EL (cell line): ENCODE measurements at places on chromosomes 12 and 14.

DNA sequence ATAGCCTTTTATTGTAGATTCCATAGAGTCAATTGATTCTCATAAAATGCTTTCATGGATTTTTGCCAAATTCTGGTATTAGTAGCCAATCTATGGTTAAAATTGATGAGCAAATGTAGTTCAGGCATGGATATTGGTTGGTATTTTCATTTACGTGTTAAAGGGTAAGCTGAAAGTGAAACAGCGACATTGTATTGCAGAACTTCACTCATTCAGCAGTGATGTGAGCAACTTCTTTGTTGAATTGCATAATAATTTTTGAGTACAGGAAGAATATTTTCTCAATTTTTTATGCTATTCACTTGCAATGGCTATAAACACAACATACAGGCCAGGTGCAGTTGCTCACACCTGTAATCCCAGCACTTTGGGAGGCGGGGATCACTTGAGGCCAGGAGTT is 24.2 kb upstream of the FAM222A start:
- no peak for DNase-seq

- no peak for DNase-seq
Observed at GRCh38 chr12:20105943-20106342, 262.4 kb upstream of the PDE3A start.

- no peak for DNase-seq
Observed at GRCh38 chr14:50417853-50418252, 21.2 kb upstream of the CDKL1 start.

GRCh38 chr12:95623554-95624170 is 72.4 kb upstream of the USP44 start:
- peak; percentile 95 for DNase-seq

GRCh38 chr12:2323532-2324255 is 270.9 kb downstream of the CACNA1C start:
- DNase-seq = no peak

GRCh38 chr12:4041187-4041885 is 168.1 kb upstream of the PARP11 start:
- DNase-seq = no peak

DNA sequence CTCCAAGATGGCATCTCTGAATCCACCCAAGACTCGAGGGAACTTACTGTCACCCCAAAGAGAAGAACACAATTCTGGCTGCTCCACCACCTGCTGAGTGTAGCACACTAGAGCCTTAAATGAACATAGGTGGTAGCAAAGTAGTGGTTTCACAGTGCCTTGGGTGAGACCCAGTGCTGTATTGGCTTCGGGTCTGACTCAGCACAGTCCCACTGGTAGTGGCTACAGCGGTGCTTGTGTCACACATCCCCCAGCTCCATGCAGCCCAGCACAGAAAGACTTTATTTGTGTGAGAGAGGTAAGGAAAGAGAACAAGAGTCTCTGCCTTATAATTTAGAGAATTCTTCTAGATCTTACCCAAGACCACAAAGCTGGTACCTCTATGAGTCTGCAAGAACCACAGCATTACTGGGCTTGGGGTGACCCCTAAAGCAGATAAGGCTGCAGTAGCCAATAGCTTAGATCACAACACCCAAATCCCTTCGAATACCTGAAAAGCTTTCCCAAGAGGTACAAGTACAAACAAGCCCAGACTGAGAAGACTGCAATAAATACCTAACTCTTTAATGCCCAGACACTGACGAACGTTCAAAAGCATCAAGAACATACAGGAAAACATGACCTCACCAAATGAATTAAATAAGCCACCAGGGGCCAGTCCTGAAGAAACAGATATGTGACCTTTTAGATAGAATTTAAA is 83.3 kb upstream of the SLC38A4 start:
- no peak for DNase-seq

DNA sequence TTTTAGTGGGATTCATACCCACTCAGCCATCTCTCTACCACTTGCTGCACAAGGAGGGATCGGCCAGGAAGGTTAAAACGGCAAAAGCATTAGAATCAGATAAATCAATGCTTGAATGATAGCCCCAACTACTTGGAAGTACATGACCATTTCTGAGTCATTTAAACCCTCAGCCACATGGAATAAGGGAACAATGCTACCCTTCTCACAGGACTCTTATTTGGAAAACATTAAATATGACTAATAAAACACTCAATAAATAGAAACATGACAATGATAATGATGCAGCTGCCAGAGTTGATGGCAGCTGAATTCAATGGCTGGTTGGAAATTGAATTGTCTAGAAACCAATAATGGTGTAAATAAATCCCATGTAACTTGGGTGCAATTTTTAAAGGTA is 165.4 kb downstream of the FLRT2 start:
- DNase-seq = no peak

DNA sequence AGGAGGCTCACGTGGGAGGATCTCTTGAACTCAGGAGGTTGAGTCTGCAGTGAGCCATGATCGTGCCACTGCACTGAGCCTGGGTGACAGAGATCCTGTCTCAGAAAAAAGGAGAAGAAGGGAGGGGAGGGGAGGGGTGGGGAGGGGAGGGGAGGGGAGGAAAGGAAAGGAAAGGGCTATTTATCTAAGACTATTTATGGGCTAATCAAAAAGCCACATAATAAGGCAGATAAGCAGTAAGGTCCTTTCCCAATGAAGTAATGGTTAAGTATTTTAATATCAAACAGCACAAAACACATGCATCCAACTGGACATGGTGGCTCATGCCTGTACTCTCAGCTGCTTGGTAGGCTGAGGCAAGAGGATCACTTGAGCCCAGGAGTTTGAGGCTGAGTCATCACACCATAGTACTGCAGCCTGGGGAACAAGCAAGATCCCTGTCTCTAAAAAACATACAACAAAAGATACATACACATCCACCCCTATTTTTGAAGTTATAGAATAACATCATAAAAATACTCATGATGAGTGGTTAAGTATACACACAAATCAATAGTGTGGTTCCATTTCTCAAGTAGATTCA is 9.7 kb downstream of the PAWR start:
- DNase-seq = peak; percentile 69

DNA sequence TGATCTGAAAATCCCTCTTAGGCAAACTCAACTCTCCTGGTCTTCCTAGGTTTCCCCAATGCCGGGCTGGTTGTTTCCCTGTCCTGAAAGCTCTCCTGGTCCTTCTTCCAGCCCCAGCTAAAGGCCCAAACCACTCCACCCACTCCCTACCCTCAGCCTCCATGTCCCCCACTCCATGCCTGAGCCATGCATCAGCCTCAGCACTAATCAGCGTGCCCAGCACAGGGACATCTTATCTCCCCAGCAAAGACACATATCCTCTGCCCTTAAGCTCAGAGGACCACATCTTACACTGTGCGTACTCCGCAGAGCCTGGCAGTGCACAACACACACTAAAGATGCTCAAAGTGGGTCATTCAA is 25.9 kb downstream of the ACTN1 start:
- no peak for DNase-seq

DNA sequence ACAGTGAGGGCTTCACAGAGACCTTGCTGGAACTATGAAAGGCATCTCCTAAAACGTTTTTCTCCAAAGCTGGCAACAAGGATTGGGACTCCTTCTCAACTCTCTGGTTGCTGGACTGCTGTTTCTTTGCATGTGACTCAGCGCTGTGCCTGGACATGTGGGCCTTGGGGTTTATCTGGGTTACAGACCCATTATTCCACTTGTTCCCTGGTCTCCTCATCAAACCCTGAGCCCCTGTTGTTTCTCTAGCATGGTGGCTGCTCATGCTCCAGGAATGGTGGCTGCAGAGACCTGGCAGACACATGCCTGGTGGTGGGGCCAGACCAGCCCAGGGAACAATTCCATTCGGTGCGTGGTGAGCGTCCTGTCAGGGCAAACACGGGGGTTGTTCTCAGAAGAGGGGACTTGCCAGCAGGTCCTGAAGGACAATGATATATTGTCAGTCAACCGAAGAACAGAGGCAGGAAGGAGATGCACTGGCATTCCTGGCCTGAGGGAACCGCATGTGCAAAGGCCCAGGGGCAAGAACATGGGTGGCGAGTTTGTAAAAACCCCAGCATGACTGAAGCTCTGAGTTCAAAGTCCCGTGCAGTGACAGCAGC is 320.1 kb upstream of the RTL1 start:
- no peak for DNase-seq

DNA sequence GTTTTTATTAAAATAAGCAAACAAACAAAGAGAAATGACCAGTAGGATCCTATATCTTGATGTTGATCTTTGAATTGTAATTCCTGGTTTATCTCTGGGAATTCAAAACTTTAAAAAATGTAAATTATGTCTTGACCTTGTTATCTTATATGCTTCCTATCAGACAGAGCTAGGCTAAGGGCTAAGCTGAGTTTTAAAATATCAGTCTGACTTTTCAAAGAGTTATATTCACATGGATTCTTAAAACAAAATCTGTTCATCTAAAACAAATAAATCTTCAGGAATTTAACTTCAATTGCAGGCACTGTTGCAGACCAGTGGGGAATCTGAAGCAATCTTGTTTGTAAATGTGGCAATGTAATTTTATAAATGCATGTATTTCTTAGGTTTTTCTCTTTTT is 1144.1 kb downstream of the LRFN5 start:
- DNase-seq = no peak

DNA sequence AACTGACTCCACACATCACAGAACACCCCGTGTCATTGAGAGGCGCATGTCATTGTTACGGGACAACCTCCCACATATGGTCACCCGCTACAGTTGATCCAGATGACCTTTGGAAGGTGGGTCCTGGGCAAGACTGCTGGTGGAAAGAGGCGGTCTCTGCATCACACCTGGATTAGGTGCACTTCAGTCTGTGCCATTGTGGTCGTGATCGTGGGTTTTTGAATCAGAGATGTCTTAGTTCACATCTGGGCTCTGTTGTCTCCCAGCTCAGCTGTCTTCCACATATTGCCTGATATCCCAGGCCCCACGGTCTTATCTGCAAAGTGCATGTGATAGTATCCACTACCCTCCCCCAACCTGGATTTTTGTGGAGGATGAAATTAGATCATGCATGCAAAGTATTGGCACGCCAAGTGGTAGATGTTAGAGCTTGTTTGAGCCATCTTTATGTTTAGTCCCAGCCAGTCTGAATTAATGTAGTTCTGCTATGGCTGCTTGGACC is 208.7 kb upstream of the FOXN3 start:
- DNase-seq = no peak

- DNase-seq = no peak
Observed at GRCh38 chr12:126685636-126686035, 1581.3 kb upstream of the TMEM132C start.

DNA sequence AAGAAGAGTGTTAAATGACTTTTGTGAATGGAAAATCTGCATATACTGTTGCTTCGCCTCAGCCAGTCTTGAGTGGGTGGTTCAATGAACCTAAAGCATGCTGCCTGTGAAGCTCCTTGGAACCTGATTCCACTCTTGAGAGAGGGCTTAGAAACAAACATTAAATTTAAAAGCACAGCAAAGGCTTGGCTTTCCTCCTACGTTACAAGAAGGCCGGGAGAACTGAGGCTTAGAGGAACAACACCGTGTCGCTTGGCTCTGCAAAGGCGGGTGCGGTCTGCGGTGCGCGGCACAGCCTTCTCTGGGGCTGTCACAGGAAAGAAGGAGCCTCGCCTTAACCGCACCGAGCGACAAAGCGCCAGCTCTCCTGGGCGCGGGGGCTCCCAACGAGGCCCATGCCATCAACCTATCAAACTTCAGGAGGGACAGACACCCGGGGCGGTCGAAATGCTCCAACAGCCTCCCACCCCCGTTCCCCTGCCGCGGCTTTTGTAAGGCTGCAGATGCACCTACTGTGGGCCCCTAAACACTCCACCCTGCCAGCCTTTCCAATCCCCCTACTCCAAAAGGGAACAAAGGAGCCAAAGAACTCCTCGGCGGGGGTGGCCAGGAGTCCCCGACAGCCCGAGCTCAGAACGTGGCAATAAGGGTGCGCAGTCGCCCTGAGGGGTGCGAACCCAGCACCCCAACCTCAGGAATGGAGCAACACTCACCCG is 729 bp downstream of the OSBPL8 start:
- peak; percentile 41 for DNase-seq

DNA sequence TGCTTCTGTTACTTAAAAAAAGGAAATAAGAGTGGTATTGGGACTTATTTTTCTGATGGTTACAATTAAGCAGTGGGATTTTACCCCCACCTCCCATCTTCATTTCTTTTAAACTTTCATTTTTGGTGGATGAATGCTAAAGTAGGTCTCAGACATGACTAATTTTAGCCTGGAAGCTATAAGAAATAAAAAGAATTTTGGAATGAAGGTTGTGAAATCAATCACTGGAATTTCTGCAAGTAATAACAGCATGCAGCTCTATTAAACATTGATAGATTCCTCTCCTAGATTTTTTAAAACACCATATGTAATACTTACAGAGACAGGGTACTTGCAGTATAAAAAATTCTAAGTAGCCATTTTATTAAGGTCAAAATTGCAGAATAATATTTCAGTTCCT is 164.2 kb upstream of the CLEC14A start:
- peak; percentile 60 for DNase-seq

DNA sequence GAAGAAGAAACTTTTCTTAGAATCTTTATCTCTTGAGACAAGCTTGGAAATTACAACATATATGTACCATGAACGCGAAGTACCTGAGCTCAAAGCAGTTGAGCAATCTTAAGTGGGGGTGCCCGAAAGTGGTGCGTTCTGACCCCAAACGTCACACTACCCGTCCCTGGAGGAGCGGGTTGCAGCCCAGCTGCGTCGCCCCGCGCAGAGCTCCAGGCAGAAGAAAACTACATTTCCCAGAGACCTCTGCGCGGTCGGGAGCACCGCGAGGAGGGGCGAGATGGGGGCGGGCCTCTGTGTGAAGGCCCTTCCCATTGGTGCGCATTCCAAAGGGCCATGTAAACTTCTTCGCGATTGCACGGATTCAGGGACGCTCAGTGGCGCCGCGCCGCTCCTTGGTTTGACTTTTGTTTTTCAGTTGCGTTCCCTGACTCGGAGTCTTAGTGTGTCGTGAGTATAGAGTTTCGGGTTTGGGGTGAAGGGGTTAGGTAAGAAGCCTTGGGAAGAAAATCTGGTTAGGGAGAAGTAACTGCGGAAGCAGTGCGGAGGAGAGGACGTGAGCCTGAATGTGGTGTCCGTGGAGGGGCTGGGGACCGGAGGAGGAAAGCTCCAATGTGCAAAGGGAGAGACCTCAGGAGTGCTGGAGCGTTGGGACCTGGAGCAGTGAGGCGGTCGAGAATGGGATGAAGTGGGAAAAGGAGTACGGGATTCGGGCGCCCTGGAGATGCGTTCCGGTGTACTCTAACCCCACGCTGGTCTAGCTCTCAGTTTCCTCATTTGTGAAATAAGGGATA is at the start of gene CCDC77:
TSS of gene CCDC77 (plus strand) at position 410 of the 794 bp plus-strand sequence. CDS start 7,740 bp downstream, outside the sequence.
- peak; percentile 93 for DNase-seq
